ENCODE measurements at places on chromosomes 2 and 18.

- DNase-seq = no peak
Observed at GRCh38 chr18:36066686-36067054, 689 bp downstream of the RPRD1A start.

DNA sequence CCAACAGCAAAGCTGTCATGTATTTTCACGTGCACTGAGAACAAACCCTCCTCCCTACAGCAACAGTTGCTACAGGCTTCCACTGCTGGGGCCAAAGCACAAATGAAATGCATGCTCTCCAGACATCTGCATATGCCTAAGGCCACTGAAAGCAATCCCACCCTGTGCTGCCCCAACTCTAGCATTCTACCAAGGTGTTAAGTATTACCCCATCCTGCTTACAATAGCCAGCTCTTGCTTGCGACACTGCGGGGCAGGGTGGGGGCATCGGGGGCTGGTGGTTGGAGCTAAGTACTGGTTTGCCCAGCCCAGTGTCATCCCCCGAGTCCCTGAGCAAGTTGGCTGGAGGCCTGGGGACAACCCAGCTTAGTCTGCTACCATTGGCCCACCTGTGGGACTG is 742.5 kb downstream of the TDRD15 start:
- DNase-seq = no peak

GRCh38 chr2:17814601-17815000 is 1.7 kb upstream of the MSGN1 start:
- DNase-seq = no peak

DNA sequence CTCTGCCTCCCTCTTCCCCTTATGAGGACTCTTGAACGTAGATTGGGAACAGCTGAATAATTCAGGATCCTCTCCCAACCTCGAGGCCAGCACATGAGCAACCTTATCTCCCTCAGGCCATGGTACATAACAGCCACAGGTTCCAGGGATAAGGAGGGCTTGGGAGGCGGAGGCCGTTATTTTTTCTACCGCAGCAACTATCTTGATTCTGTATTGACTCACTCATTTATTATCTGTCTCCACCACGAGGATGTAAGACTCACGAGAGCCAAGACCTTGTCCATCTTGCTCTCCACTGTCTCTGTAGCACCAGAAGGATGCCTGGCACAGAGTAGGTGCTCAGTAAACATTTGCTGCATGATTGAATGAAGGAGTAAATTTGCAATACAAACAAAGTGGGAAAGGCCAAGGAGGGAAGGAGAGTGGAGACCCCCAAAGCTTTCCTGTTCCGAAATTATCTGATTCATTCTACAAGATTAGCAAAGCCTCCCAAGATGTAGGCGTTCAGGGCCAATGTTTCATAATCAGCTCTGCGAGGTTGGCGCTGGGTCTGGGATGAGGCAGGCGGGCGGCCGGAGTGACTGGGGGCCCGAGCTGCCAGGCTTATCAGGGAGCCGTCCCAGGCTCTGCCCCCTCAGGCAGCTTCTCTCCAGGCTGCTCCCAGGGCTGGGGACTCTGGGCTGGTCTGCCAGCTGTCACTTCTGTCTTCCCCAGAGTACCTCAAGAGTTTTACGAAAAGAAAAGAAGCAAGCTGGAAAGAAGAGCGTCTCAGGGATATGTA is 31.6 kb downstream of the INPP5D start:
- DNase-seq = no peak

DNA sequence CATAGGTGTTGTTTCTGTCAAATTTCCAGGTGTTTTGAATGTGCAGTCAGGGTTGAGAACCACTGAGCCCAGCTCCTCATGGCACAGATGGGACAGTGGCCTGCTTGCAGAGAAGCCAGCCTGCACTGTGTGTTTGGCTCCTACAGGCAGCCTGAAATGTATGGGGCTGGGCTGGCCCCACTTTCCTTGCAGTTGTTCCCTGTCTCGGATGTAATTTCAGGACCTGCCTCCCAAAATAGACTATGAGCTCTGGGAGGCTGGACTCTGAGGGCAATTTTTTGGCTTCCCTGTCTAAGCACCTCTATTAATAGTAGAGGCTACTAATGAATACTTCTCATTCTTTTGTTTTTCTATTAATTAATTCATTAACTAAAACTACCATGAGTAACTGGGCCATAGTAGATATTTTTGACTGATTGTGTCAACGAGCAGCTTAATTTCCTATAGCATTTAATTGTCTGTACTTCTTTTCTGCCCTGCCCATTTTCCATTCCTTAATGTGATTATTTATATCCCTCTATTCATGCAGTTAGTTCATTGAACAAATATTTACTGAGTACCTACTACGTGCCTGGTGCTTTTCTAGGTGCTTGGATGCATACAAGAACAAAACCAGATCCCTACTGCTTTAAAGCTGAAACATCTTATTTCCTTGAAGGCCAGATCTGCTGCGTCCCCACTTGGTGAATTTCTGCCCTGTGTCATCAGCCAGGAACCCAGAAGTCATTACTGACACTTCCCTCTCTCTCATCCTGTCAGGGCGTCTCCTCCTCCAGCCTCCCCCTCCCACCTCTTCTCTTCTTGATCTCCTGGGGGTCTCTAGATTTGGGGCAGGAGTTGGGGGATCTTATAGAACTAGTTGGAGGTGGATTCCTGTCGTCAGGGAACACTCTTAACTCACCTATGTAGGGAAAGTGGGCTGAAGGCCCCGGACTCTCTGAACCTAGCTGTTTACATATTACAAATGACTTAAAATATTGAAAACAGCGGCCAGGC is 16.3 kb downstream of the DYSF start:
- no peak for DNase-seq

Measured in activated T-cell treated with anti-CD3 and anti-CD28 coated beads for 24 hours (primary cell).